Cardiac septum (tissue), 1 donor: ENCODE measurements at places on chromosomes 4 and X.

- DNase-seq: no peak
Measured at GRCh38 chrX:154013614-154014360, 5.9 kb downstream of the IRAK1 start.

- no peak for DNase-seq
Measured at GRCh38 chr4:42411803-42412202, 14.5 kb downstream of the SHISA3 start.

- no peak for DNase-seq
Measured at GRCh38 chr4:56705966-56706365, 24.9 kb upstream of the HOPX start.

DNA sequence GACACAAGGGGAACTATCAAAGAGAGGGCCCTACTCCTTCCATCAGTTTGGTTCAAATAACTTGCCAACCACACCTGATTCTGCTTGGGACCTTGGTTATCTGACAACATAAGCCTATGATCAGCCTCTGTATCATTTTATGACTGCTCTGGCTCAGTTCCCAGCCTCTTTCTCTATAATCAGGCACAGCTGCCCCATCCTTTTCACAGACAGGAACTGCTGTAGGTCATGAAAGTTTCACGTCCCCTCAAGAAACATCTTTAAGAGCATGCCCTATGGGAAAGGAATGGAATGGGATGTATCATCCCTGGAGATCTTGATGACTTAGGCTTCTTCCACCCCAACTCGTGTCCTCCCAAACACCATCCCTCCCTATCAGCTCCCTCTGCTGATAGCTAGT is 243.4 kb downstream of the AR start:
- no peak for DNase-seq

- DNase-seq: no peak
Measured at GRCh38 chr4:76377911-76378310, 43.0 kb downstream of the CCDC158 start.

DNA sequence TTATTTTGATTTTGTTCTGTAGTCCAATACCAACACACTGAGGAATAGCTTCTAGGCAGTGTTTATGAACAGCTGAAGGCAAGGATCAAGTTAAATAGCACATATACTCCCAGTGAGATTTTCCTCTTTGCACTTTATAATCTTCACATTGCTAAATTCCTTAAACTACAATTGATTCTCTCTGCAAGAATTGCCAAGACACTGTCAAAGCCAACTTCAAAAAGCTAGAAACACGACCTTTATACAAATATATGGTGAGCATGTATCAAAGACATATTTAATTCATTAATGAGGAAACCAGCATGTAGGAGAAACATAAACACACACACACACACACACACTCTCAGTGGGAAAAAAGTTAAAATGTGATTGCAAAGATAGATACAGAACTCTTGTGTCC is 86.4 kb upstream of the FAM9C start:
- DNase-seq: no peak

- DNase-seq: no peak
Measured at GRCh38 chr4:103074744-103075434, 1.7 kb downstream of the SLC9B2 start.

GRCh38 chr4:114857831-114858230 is 255.6 kb downstream of the NDST4 start:
- no peak for DNase-seq

DNA sequence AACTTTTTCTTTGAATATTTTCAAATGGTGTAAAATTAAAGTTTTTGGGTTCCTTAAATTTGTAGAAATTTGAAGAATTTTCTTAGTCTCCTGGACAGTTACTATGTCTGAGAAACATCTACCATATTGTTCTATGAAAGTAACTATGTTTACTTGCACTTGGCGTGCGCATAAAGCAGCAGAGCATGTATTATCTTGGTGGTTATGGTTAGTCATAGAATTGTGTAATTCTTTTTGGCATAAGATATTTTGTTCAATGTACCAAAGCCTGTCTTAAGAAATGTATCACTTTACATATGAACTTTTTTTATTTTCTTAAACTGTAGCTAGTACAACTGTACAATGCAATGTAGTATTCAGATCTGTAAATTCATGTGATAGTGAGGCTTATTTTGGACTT is 49.2 kb downstream of the CDS1 start:
- no peak for DNase-seq

GRCh38 chrX:138791551-138791950 is 80.0 kb upstream of the FGF13 start:
- DNase-seq: no peak

DNA sequence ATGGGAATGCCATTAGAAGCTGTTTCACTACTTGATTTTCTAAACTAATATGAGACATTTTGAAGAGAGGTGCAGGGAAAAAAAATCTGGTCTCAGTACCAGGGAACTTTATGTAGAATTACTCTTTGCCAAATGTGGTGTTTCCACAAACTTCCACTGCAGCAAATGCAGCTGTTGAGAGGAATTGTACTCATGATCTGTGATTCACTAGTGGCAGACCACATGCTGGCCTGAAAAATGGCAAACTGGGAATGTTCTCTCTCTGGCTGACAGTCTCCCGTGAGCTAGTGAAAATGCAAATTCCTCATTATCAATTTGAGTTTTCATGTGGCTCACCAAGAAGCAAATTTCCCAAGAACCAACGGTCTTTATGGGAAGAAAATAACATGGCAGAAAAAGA is 37.8 kb upstream of the GPR101 start:
- no peak for DNase-seq

- DNase-seq: no peak
Measured at GRCh38 chr4:92399032-92399431, 95.3 kb downstream of the GRID2 start.

DNA sequence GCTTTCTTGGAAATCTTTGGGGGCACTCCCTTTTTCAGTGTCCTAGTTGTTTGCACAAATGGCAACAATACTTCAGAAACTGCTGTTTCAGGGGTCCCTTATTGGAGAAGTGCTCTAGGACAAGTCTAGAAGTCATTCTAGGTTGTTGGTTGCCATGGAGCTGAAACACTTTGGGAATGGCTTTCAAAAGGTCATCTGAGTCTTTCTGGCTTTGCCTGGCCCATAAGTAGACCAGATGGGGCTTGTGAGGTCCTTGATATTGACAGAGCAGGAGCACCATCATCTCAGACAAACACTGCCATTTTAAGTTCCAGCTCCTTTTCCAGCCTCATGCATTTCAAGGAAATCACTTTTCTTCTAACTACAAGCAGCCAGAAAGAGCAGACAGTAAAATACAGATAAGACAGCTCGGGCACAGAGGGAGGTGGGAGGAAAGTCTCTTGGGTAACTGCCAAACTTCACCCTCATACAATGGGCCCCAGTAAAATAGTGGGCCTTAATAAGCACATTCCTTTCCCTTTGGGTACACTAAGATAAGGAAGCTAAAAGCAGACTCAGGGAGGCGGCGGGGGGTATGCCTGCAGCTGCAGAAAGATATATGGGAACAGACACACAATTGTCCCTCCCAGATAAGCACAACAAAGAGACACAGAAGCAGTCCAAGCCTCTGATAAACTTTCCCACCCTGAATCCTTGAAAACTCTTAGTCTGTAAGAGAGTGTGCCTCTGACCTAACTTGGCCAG is 8.5 kb upstream of the NXF3 start:
- no peak for DNase-seq

GRCh38 chrX:155997436-155997835 is at the start of gene IL9R:
Gene IL9R, plus strand, starts transcription at chrX:155997696. Its CDS starts 64 bp downstream, at chrX:155997760.
- DNase-seq: no peak

GRCh38 chr4:142292231-142292630 is 553.9 kb downstream of the INPP4B start:
- no peak for DNase-seq

DNA sequence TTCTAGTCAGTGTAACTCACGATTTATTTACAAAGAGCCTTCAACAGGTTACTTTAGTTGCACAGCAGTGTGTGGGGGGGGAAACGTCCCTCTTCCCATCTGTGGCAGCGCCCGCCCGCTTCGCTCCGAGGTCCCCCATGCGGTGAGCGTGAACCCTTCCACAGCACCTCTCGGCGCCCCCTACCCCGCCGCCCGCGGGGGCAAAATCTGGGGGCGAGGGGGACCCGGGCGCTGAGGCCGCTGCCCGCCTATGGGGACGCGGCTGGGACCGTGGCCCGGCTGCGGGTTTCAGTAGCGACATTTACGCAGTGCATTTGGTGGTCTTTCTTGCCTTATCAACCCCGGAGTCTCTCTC is 6.4 kb downstream of the NKX6-1 start:
- DNase-seq: no peak

DNA sequence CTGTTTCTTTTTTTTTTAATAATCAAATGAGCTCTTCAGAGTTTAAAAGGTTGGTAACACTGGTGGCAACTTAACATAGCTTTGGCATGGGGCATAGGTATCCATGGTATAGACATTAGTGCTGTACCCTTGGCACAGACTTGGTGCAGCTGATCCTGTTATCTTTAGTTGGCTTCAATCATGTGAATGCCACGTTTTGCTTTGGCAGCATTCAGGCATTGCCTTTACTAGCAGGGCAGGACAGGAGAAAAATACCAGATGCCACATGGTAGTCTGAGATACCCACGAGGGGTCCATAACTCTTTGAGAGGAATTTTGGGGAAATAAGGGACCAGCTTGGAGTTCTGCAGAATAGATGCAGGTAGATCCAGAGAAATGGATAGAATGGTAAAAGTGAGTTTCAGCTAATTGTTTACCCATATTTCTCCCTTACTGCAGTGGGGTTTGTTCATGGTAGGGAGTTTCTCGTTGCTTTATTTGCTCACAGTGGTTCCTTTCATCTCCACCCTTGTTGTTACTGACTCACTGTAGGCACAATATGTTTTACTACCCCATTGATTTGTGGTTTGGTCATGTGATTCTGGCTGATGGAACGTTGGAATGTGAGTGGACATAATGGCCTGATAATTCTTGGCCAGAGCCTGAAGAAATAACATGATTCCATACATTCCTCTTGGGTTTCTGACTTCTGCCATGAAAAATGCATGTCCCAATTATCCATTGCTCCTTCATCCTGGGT is 342.7 kb downstream of the GLUD2 start:
- DNase-seq: no peak

DNA sequence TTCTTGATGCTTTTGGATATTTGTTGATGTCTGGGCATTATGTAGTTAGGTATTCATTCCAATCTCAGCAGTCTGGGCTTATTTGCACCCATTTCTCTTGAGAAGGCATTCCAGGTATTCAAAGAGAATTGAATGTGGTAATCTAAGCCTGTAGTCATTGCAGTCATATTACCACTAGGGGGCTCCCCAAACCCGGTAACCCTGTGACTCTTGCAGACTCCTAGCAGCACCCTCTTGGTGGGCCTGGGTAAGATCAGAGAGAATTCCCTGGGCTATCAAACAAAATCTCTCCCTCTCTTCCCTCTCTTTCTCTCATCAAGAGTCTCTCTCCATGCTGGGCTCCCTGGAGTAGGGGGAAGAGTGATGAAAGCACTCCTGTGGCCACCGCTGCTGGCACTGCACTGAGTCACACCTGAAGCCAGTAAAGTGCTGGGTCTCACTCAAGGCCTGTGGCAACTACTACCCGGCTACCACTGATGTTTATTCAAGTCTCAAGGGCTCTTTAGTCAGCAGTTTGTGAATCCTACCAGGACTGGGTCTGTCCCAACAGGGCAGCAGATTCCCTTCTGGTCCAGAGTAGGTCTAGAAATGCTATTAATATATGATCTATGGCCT is 187.7 kb upstream of the NUDT10 start:
- no peak for DNase-seq

DNA sequence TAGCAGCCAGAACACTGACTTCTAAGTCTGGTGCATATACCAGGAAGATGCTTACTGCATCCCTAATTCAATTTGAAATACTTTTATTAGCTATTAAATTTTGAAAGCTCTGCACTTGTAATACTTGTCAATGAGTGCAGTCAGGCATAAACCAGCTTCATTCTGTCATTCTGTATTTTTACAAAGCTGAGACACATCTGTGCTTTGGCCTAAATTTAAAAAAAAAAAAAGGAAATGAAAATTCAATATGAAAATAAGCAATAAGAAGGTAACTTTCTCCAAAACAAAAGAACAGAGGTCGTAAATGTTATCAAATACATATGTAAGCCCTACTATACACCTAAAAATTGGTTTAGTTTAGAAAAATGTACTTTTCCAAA is 7.0 kb downstream of the SMIM14 start:
- DNase-seq: no peak

- DNase-seq: peak; percentile 73
Measured at GRCh38 chr4:7781993-7782392, 157.7 kb downstream of the AFAP1 start.

GRCh38 chrX:25897758-25898157 is 240.4 kb upstream of the MAGEB18 start:
- no peak for DNase-seq

- no peak for DNase-seq
Measured at GRCh38 chrX:49610718-49611310, 12.0 kb downstream of the GAGE1 start.

GRCh38 chr4:3703677-3704521 is 62.3 kb upstream of the ADRA2C start:
- no peak for DNase-seq

DNA sequence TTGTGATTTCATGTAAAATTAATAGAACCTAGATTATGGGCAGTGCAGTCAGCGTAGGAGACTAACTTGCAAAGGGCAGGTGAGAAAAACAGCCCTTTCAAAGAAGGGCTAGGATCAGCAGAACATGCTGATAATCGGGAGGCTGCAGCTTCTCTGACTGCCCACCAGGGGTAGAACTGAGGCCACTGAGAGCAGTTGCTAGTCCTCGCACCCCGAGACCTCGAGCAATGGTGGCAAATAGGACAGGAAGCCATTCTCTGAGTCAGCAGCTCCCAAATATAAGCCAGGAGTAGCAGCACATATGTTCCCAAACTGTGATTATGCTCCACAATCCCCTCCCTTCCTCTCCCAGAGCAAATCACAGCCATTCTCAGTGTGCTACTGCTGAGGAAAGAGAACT is 186.5 kb downstream of the MSL3 start:
- DNase-seq: no peak

DNA sequence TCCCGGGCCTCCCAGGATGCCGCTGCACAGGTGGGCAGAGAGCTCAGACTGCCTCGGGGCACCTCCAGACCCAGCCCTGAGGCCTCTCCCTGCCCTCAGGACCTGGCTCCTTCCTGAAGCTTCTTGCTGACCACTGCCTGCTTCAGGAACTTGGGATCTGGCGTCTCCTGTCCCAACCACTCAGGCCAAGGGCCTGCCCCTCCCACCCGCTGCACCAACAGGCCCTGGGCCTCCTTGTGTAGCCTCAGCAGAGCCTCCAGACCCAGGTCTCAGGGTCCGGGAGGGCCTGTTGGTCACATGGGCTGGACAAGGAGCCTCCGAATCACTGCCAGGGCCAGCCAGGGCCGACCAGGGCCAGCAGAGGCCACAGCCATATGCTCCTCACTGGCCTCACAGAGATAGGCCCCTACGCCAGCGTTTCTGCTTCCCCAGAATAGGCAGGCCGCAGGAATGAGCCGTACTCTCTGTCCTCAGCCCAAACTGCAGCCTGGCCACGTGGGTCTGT is 2.8 kb downstream of the MXD4 start:
- DNase-seq: peak; percentile 73

- no peak for DNase-seq
Measured at GRCh38 chr4:148565801-148566200, 123.6 kb upstream of the NR3C2 start.

DNA sequence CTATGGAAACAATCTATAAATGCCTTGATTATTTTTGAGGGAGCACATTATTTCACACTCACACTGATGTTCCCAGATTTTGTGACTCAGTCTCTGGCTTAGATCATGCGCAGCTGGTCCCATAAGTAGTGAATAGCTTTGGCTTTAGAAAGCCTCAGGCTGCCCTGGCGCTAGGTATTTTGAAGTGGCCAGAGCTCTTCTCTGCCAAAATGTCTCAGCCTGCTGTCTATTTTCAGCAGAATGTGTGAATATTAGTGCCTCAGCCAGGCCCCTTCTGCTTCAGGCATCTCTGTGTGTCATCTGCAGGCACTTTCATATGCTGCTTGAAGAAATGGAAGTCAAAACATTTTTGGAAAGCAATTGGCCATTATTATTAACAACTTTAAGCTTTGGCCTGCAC is 931.0 kb upstream of the INTU start:
- peak; percentile 74 for DNase-seq
